SHP77 treated with DMSO at 0.1 percent for 48 hours (cell line): ENCODE measurements at places on chromosomes 5 and 9.

DNA sequence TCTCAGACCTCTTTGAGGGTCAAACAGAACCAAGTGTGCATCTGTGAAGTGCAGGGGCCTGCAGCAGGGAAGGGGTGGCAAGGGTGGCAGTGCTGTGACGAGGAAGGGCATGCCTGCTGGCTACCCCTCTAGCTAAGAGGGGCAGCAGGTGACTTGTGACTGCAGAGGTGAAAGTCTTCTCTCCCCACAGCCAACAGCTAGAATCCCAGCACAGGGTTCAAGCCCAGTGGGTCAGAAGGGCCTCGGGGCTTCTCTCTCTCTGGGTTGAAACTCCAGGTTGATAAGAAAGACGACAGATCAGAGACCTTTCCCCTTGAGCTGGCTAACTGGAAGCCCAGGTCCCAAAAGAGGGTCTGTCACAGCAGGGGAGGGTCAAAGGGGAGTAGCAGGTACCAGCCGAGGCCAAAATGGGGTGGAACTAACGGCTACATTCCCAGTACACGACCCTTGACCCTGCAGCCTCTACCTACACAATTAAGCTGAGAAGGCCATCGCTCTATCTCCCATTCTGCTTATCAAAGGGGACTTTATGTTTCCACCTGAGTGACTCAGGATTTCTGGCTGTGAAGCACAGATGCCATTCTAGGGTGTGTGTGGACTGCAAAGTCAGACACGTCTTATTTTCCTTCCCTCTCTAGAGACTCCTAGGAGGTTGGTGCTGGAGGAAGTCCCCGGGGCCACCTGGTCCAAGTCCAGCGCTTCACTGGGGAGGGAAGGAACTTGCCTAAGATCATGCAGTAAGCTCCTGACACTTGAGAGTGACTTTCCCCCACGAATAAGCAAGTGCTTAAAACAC is 14.6 kb downstream of the ANKS6 start:
- DNase-seq, result no peak

GRCh38 chr9:209143-209758 is 5.4 kb upstream of the DOCK8 start:
- no peak for DNase-seq

- DNase-seq, result no peak
Measured at GRCh38 chr9:120841930-120842684, 615 bp downstream of the PSMD5 start.

GRCh38 chr5:78611126-78611605 is 37.4 kb downstream of the LHFPL2 start:
- no peak for DNase-seq

- DNase-seq, result peak; percentile 64
Measured at GRCh38 chr5:94471521-94471920, 146.9 kb downstream of the KIAA0825 start.

- no peak for DNase-seq
Measured at GRCh38 chr5:87393331-87393730, 19.4 kb downstream of the CCNH start.

DNA sequence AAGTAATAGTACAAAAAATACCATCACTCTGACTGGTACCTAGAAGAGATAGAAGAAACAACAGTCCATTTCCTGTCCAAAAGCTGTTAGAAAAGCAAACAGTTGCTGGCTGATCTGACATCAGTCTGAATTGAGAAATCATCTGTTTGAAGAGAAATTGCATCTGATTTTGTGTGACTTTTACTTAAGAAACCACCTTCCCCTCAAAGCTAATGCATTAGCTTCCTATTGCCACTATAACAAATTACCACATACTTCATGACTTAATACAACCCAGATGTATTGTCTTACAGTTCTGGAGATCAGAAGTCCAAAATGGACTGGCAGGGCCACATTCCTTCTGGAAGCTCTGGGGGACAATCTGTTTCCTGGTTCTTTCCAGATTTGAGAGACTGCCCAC is 385.9 kb upstream of the TLE4 start:
- no peak for DNase-seq

GRCh38 chr5:176692839-176693476 is 45.7 kb downstream of the TSPAN17 start:
- DNase-seq, result no peak

GRCh38 chr5:136656811-136657210 is 291.5 kb upstream of the TRPC7 start:
- DNase-seq, result no peak

DNA sequence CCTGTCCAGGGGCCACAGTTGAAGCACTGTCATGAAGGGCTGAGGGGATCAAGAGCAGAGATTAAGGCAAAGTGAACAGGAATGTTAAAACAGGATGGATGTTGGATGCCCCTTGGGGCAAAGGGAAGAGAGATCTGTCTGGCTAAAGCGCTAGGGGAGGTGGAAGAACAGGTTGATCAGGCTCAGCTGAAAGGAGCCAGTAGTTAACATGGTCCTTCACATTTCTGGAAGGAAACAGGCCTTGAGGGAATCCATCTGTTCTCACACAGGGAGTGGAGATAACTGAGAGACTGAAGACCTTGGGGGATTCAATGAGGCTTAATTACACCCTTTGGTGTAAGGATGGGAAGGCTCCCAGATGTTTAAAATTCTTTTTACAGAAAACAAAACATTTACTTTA is 5.8 kb downstream of the HAPLN1 start:
- no peak for DNase-seq

DNA sequence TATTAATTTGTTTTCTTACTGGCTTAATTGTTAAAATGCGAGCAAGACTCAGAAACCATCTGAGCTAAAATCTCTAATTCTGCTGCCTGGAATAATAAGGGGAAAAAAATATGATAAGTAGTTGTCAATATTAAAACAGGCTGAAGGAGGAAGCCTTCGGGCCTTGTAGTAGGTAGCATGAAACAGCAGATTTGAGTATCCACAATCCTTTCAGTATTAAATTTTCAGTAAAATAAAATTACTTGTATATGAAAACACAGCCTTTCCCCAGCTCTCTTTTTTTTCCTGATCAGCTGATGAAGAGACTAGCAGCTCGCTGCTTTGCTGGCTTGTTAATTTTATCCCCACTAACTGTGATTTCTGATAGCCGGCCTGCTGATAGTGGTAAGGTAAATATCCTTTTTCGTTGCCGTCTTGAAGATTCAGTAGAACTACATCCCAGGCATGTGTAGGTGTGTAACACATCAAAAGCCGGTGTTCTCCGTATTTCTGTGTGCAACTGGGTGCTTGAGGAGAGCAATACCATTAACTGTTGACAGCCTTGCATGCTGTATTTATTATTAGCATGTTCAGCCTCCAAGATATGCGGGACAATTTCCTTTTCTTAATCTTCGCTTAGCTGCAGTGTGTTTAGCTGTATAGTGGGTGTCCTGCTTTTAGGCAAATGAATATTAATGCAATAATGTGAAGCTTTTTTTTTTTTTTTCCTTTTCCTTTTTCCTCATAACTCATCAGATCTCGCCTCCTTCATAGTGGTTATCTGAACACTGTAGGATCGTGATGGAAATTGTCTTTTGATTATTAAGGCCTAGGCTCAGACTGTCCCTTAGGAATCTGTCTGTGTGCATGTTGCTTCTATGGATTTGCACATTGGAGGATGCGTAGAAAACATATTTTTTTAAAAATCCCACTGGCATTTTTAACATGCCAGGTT is 144.6 kb downstream of the SMARCA2 start:
- no peak for DNase-seq

GRCh38 chr9:127451608-127451857 is 223 bp downstream of the LRSAM1 start:
- peak; percentile 42 for DNase-seq

DNA sequence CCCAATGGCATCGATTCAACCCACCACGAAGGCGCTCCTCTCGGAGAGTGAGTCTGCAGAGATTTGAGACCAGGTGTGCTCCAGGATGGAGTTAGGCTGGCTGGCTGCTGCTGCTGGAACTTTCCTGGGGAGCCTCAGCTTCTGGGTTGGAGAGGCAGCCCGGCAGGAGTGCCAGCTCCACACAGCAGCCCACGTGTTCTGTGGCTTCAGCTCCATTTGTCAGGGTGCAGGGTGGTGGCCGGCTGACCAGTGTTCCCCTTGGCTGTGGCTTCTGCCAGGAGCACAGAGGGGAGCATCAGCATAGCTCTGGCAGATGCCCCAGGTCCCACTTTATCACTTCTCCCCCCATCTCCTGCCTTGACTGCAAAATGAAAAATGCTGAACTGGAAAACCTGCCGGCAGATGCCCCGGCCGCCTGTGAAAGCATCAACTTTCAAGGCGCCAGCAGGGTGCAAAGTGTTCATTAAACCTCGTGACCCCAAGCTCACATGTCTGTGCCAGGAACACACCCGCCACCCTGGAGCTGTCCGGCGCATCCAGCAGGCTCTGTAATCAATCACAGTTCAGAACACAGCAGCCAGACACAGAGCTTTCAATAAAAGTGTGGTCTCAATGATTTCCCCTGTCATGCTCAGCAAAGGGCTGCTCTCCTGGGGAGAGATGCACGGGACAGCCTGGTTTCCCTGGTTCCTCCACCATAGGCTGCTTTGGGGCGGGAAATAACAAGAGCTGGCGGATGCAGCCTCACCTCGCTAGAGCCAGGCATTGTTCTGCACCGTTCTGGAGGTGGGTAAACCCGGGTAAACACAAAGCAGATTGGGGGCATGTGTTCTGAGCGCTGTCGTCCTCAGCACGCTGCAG is 53.2 kb downstream of the TRIP13 start:
- no peak for DNase-seq

GRCh38 chr5:144205141-144205551 is 34.5 kb downstream of the KCTD16 start:
- DNase-seq, result peak; percentile 27

- DNase-seq, result peak; percentile 70
Measured at GRCh38 chr5:100900796-100901781, 2.0 kb downstream of the ST8SIA4 start.

DNA sequence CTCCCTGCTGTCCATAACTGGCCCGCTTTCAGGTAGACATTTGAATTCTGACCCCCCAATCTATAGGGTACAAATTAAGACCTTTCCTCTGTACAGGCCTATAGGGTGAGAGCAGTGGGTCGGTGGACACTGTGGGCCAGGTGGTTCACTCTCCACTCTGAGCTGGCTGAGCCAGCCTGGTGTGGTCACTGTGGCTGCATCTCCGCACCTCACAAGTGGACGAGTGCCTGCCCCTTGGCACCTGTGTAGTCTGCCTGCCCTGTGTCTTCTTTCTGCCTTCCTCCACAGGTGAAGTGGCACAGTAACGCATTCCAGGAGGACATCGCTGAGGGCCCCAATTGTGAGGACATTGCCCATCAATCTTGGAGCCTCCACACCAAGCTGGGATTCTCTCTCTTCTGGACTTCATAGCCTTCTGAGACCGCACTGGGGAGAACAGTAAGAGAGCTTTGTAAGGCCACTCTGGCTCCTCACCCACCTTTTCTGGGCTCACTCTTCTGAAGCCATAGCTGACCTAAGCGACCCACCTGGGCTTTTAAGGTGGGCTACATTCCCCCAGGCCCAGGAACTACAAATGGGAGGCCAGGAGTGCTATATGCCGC is 33.5 kb upstream of the JADE2 start:
- DNase-seq, result no peak

DNA sequence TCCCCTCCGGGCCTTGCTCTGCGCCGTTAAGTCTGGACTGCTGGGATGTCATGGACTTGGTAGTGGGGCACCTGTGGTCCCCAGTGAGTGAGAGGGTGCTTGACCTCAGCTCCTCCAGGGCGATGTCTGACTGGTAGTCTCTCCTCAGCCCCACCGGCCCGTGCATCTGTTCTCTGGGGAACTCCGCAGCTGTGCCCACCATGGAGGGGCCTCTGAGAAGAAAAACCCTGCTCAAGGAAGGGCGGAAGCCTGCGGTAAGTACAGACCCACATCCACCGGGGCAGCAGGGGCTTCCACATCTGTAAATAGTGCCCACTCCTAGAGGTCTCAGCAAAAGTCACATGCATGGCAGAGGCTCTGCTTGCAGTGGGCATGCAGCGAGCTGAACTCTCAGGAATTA is 52.6 kb upstream of the GARNL3 start:
- no peak for DNase-seq

DNA sequence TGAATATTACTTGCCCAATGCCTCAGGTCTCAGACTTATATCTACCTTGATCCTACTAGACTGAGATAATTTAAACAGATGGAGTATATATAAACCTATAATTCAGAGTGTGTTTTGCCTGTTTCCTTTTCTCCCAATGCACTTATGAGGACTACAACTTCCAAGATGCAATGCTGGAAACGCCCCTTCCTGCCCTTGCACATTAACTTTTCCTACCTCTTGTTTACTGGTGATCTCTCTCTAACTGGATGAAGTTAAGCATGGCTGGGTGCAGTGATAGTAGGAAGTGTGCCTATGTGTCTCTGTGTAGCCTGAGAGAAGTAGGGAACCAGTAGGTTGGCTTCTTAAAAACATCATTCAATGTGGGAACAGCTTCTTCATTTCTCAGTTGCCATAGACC is 115.2 kb downstream of the SVEP1 start:
- no peak for DNase-seq

DNA sequence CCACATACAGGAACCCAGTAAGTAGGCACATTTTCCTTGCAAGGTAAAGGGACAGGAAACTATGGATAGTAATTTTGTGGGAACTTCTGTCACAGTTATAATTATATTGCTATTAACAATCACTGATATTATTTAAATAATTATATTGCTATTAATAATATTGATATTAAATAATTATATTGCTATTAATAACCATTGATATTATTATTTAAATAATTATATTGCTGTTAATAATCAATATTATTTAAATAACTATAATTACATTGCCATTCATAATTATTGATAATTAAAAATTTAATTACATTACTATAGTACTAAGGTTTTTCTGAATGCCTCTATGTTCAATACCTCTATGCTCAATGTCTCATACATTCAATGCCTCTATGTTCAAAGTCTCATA is 385.6 kb upstream of the SGCD start:
- DNase-seq, result no peak

GRCh38 chr9:73880101-73880500 is 617.0 kb upstream of the RORB start:
- no peak for DNase-seq

DNA sequence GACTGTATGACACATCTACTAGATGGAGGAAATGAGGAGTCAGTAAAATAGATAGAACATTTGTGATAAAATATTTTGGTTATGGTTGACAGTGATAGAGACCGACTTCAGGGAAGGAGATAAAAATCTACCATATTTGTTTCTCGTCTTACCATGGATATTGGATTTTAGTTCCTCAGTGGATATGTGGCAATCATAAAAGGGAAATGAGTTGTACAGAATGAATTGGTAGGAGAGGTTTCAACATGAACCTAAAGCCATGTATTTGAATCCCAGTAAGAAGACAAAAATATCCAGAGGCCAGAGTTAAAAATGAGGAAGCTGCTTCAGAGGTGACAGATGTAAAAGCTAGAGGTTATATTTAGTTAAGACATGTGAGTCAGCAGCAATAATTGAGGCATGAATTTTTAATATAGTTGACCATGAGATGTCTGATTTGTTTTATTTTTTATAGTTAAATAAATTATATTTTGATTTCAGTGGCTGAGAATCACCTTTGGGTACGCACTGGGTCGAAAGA is 480.4 kb upstream of the TUSC1 start:
- DNase-seq, result no peak
